ENCODE measurements at places on chromosomes 1 and 21.
A peak's percentile ranks its signal among the peaks of the same experiment; 100 is the strongest.

GRCh38 chr1:83796409-83796808 lies 202.5 kb downstream of the TTLL7 start:
- no peak for DNase-seq

- DNase-seq: no peak
Measured at GRCh38 chr21:46196733-46197132, 12.5 kb upstream of the SPATC1L start.

GRCh38 chr1:192609110-192610079 lies 26.6 kb upstream of the RGS13 start:
- DNase-seq: no peak

- DNase-seq: peak; percentile 15
Measured at GRCh38 chr1:19384113-19384512, 72.0 kb downstream of the SLC66A1 start.

DNA sequence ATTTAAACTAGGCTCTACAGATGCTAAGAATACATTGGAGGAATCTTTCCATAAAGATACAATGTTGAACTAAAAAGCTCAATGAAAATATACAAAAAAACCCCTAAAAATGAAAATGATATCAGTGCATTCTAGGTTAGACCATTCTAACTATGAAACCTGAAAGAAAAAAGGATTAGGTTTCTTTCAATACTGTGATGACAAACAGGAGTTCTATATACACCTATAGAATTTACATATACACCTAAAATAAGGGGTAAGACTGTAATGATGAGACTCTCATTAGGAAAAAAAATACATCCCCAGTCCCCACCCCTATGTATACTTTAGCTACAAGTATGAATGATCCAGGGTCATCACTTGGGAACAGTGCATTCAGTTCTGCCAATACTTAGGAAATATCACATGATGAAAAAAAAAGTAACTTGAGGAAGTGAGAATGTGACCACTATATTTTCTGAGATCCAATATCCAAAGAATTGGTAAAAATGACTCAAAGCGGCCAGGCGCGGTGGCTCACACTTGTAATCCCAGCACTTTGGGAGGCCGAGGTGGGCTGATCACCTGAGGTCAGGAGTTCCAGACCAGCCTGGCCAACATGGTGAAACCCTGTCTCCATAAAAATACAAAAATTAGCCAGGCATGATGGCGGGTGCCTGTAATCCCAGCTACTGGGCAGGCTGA lies 26.3 kb downstream of the SELENOF start:
- no peak for DNase-seq

- DNase-seq: no peak
Measured at GRCh38 chr1:97050506-97050905, 328.9 kb downstream of the PTBP2 start.

DNA sequence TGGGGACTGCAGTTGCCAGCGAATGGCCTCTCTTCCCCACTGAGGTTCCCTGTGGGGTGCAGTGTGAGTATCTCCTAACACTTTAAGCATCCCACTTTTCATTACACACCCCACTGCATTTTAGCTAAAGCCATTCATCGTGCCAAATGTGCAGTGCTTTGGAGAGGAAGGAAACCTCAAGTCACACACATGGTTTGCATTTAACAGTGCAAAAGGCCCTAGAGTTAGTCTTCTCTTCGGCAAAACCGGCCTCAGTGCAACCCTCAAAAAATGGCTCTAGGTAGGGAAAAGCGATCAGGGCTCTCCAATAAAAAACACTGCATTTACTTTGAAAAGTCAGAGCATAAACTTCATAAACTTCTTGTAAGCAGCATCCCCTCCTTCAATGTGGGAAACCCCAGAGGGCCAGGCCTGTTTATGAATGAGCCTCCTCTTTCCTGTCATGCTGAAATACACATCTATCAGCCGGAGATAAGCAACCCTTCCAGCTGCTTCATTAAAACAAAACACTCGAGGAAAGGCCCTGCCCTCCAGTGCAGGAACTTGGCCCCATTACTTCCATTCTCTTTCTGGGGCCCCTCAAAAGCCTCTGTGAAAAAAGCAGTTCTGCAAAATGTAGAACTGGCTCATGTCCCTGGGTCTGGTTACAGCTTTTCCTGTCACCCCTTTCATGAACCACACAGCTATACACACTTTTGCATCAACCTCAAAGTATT lies 184.0 kb downstream of the CDC7 start:
- peak; percentile 43 for DNase-seq

- DNase-seq: peak; percentile 56
Measured at GRCh38 chr1:78114034-78114956, 68.5 kb downstream of the GIPC2 start.

DNA sequence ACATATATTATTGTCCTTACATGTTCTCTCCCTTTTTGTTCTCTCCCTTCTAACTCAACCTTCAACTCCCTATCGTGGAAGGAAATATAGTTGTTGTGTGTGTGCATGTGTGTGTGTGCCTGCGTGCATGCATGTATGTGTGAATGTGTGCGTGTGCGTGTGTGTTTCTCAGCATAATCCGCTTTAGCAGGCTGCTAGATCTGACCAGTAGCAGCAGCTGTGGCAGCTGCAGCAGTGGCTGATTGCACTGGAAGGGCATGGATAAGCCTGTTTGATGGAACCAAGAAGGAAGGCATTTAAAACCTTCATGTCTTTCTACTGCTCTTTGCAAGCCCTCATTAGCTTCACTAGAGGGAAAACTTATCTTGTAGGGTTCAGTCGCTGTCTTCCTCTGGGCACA lies 65.6 kb upstream of the IRF2BP2 start:
- no peak for DNase-seq

GRCh38 chr1:51583532-51583931 lies 33.4 kb upstream of the OSBPL9 start:
- no peak for DNase-seq

- no peak for DNase-seq
Measured at GRCh38 chr21:45053561-45054226, 20.7 kb upstream of the ADARB1 start.

DNA sequence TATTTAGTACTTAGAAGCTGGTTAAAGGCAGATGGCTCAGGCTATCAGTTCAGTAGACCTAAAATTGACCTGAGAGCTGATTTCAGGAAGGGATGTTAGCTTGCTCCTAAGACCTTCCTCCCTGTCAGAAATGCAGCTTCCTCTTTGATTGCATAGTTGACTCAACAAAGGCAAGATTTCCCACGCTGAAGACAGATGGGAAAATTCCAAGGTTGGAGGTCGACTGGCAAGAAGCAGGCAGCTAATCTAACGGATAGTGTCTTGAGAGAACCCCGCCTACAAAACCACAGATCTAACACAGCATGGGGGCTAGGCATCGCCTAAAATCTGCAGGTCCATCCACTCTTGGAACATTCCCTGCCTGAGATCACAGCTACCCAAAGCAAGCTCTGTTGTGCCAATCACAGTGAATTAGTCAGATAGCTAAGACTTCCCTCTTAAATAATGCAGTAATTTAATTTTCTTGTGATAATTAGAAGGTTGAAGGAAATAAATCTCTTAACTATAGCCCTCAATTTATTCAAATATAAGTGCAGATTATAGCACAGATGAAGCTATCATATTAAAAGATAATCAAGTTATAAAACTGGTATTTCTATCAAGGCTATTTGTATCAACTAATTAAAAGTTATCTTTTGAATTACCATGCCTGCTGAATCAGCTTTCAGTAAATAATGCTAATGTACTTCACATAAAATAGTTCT lies 357.8 kb upstream of the SGIP1 start:
- DNase-seq: no peak

- no peak for DNase-seq
Measured at GRCh38 chr1:9559673-9560072, 20.4 kb downstream of the SLC25A33 start.

GRCh38 chr1:29960156-29960755 lies 723.9 kb downstream of the PTPRU start:
- no peak for DNase-seq

DNA sequence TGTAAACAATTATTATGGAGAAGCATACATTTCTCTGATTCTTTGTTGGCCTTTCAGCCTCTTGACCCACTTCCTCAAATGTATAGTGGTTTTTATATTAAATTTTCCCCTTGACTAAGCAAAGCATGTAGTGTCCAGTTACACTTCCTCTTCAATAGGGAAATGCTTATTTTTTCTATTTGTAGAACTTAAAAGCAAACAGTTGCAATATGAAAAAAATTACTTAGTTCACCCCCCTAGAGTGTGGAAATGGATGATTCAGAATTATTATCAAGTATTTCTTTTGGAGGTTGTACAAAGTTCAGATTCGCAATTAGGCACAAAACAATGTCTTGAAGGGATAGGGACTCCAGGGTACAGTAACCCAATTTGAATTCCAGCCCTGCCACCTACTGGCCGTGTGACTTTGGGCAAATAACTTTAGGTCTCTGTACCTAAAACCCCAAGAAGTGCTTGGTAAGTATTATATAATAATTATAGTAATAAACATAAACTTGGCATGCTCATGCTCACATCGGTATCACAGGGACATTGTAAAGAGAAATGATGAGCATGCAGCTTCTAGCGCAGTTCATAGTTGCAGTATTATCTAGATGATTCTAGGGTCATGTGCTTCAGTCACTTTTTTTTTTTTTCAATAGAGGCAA lies 28.6 kb upstream of the IFNGR2 start:
- DNase-seq: peak; percentile 17

GRCh38 chr1:1082776-1083415 lies 8.8 kb upstream of the RNF223 start:
- no peak for DNase-seq

DNA sequence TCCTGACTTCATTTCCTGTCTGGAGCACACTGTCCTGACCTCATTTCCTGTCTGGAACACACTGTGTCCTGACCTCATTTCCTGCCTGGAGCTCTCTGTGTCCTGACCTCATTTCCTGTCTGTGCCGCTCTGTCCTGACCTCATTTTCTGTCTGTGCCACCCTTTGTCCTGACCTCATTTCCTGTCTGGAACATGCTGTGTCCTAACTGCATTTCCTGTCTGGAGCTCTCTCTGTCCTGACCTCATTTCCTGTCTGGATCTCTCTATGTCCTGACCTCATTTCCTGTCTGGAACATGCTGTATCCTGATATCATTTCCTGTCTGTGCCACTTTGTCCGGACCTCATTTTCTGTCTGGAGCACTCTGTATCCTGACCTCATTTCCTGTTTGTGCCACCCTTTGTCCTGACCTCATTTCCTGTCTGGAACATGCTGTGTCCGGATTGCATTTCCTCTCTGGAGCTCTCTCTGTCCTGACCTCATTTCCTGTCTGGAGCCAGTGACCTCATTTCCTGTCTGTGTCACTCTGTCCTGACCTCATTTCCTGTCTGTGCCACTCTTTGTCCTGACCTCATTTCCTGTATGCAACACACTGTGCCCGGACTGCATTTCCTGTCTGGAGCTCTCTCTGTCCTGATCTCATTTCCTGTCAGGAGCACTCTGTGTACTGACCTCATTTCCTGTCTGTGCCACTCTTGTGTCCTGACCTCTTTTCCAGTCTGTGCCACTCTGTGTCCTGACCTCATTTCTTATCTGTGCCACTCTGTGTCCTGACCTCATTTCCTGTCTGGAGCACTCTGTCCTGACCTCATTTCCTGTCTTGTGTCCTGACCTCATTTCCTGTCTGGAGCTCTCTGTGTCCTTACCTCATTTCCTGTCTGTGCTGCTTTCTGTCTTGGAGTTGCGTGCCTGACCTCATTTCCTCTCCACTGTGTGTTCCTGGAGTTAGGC lies 27.6 kb downstream of the SKI start:
- DNase-seq: no peak

DNA sequence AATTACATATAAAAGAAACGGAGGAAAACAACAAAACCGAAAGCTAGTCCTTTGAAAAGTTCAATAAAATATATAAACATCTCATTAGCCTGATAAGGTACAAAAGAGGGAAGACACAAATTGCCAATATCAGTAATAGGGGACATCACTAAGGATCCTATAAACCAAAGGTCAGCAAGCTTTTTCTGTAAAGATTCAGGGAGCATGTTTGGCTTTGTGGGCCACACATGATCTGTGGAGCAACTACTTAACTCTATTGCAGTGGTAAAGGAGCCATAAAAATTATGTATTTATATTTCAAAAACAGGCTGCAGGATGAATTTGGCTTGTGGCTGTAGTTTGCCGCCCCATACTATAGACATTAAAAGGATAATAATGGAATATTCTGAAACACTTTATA lies 5.5 kb upstream of the NSUN4 start:
- no peak for DNase-seq

- DNase-seq: peak; percentile 74
Measured at GRCh38 chr1:155323729-155324036, 3.0 kb downstream of the RUSC1 start.

DNA sequence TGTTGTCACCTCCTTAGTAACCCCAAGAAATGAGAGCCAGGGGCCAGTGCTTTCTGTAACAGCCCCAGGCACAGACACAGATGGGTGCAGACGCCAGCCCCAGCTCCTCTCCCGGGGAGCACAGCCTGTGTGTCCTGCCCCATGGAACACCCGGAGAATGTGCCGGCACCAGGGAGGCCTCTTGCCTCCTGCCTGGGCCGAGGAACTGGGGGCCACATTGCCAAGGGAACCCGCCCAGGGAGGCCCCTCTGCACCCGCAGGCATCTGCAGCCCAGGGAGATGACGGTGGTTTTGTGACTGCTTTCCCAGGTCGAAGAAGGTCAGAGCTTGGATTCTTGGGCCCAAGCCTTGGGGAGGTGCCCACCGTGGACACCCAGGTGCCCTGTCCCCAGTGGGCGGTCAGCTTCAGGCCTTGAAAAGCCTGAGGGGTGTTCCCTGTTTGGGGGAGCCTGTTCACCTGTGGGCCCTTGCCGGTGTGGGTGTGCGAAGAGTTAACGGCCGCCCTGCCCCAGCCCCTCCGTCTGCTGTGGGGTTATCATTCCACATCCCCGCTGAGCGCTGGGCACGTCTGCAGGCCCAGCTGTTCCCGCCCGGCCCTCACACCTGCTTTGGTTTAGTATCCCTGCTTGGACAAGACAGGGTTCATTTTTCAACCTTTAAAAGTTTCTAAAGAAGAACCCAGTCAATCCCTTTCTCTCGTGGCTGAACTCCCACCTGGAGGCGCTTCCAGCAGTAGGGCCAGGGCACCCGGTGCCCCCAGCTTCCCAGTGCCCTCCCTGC lies 62.5 kb downstream of the MORN1 start:
- DNase-seq: no peak

DNA sequence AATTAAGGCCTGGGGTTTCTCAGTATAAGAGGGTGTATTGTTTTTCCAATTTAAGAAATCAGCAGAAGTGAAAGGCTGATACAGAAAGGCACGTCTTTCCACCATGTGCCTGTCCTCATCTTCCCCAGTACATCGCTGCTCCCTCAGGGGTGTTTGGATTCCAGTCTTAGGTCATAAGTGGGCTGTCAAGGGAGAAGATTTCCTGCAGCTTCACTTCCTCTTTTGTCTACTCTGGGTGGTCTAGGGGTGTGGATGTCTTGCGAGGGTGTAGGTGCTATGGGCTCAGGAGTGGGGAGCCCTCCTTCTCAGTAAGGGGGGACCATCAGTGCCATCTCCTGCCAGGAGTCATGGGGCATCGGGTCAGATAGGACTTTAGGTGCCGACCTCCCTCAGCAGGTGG lies 999.8 kb upstream of the NCAM2 start:
- DNase-seq: no peak

- DNase-seq: no peak
Measured at GRCh38 chr1:47418122-47418521, 2.0 kb downstream of the FOXE3 start.

- peak; percentile 48 for DNase-seq
Measured at GRCh38 chr1:181089676-181090544, 1.4 kb downstream of the IER5 start.
